ENCODE measurements at places on chromosomes 1 and 21.

DNA sequence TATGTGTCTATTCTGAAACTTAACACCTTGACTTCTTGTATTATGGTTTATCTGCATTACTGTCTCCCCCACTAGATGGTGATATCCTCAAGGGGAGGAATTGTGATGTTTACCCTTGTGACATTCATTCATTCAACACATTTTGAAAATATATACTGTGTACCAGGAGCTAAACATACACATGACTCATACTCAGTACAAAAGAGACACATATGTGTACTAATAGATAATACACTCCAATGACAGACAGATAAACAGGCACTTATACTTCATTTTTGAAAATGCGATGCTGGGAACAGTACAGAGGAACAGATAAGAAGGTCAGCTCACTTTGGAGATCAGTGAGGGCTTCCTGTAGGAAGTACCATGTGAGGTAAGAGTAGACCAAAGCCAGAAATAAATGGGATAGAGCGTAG lies 8.9 kb upstream of the RAB3GAP2 start:
- DNase-seq, result no peak

DNA sequence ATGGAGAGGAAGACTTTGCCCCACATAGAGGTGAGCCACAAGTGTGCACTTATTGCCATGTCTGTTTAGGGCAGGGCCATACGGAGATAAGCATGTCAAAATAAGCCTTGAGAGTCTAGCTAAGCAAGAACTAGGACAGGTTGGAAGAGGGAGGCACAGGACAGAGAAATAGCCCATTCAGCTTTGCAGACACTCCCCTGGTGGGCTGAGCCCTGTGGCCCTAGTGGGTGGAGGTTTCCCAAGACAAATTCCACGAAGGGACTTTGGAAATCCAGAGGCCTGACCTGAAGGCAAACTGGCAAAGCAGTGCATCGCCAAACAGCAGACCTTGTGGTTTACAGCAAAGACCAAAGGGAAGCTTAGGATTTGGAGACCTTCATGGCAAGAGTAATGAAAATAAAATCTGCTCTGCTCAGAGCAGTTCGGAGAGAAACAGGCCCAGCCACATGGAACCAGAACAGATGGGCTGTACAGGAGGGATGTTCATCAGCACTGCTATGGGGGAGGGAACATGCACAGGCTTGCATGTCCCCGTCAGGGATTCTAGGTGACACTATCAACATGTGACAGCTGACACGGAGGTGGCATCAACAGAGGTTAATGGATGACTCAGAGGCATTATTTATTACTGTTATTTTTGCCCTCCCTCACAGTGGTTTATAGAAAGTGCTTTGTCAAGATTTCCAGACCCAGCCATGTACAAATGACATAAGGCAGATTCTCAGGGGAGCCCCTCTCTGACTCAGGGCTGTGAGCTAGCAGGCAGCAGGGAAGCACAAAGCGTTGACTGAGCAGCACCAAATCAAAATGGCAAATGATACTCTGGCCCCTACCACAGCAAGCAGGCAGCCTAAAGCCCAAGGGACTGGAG lies 90.1 kb upstream of the IRF2BP2 start:
- no peak for DNase-seq

DNA sequence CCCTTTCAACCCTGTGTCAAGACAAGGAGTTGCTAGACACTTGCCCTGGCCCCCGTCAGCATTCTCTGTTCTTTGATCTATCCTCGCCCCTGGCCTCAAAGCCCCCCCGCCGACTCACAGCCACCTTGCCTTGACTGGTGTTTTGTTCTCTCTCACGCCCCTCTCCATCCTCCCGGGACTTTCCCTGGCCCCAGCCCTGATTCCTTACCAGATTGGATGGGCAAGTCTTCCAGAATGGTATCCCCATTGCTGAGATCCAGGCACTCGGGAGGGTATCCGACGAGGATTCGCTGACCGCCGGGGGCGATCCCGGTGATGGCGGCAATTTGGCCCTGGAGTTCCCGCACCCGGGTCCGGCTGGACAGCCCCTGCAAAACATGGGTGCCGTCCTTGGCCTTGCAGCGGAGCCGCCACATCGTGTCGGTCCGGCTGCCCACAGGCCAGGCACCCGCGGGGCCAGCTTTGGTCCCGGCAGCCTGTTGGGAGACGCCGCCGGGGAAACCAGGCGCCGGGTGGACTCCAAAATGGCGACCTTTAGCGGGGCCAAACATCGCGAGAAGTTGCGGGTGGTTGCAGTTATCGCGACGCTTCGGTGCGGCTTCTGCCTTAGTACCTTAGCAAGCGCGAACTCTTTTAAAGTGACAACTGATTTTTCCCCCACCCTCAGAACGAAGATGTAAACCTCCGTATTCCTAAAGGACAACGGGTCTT lies 373 bp downstream of the YOD1 start:
- peak; percentile 82 for DNase-seq

- DNase-seq, result no peak
Observed at GRCh38 chr1:217881607-217882332, 250.6 kb downstream of the SPATA17 start.

DNA sequence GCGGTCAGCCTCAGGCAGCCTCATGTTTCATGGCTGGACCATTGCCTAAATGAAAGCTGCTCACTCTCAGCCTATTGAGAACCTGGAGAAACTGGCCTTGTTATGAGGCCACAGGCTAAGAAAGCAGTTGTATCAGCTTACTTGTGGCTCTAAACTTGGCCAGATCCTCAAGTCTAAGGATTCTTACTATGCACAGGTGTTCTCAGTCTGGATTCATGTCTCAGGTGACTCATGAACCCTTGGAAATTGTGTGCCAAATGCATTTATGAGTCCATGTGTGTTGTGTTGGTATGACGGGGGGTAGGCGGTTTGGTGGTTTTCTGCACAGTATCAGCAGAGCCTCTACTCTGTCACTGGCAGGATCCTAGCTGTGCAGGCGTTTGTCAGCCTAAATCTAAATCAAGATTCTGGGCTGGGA lies 90.4 kb downstream of the ROR1 start:
- DNase-seq, result no peak

DNA sequence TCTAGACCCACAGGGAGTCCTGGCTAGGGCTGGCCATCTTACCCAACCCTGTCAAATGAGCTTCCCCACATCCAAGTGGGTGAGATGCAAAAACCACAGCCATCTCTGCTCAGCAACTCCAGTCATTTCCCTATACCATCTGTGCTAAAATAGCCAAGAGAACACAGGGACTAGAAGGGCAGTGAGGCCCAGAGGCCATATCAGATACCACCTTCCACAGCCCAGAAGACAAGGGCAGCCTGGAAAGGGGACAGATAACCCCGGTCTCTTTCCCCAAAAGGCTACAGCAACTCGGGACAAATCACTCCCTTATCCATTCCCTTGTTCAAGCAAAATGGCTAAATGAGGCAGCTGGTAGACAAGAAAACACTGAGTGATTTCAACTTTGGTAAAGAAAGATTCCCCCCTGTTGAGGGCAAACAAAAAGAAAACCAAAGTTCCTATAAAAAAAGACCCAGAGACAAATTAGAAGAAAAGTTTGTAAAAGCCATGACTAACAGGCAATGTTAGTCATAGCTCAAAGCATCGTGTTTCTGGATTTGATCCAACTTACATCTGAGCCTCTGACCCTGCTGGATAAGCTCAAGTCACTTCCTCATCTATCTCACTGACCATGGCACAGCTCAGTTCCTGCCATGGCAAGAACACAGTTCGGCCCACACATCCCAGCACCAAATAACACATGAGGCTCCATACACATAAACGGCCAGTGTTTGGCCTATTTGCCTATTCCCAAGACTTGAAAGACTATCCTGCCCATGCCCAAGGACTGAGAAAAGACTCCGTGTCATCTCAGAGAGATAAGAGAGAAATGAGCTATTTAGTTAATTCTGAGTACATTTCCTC lies 3.1 kb downstream of the LAMB3 start:
- peak; percentile 62 for DNase-seq

GRCh38 chr1:22517956-22518355 lies 45.3 kb upstream of the EPHA8 start:
- no peak for DNase-seq

GRCh38 chr1:43171876-43172526 lies at the start of the genes CFAP57 and EBNA1BP2:
Gene CFAP57 (plus strand): TSS chr1:43172330. CDS start chr1:43172754, 424 bp downstream.
Gene EBNA1BP2 (minus strand): TSS chr1:43172290. CDS start chr1:43172118, 172 bp downstream.
- DNase-seq, result peak; percentile 85

DNA sequence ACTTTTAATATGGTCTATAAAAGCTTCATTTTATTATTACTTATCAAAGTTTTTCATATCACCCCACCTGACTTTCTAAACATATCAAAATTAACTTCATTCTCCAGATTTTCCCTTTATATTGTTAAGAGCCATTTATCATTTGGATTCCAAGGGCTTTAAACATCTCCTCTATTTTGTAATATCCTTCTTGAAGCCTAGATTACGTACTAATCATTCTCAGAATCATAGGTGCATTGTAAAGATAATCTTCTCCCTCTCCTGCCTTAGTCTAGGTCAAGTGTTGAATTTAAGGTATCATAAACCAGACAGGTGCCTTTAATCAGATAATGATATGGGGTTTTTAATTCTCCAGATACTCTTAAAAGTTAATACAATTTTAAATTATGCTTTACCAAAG lies 128.3 kb downstream of the LRRC40 start:
- DNase-seq, result no peak

GRCh38 chr1:86636898-86637297 lies 67.5 kb upstream of the SH3GLB1 start:
- no peak for DNase-seq

DNA sequence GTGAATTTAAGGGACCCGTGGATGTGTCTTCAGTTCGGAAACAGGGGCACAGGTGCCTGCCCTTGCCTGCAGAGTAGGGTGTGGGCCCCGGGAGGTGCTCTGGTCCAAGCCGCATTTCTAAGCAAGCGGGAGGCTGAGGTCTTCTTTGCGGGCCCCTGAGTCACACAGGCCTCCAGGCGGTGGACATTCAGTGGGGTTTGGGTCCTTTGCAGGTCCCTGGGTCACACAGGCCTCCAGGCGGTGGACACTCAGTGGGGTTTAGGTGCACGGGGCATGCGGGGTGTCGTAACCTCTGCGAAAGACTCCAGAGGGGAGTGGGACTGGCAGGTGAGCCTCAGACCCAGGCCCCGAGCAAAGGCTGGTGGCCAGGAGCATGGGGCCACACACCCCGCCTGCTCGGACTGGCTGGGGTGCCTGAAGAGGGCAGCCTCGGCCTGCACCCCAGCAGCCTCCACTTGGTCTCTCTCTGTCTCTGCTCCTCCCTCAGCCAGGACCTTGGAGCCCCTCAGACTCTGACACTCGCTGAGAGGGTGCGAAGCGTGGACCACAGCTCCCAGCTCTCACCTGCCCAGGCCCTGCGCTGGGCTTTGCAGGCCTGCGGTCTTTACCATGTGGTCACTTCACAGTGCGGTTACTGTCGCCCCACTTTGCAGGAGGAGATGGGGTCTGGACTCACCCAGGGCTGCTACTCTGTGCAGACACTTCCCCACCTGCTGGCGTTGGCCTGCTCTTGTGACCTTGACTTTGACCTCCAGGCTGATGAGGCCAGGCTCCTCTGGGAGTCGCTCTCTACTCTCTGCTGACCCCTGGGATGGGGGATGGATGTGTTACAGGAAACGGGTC lies 6.0 kb upstream of the AGPAT3 start:
- DNase-seq, result no peak

DNA sequence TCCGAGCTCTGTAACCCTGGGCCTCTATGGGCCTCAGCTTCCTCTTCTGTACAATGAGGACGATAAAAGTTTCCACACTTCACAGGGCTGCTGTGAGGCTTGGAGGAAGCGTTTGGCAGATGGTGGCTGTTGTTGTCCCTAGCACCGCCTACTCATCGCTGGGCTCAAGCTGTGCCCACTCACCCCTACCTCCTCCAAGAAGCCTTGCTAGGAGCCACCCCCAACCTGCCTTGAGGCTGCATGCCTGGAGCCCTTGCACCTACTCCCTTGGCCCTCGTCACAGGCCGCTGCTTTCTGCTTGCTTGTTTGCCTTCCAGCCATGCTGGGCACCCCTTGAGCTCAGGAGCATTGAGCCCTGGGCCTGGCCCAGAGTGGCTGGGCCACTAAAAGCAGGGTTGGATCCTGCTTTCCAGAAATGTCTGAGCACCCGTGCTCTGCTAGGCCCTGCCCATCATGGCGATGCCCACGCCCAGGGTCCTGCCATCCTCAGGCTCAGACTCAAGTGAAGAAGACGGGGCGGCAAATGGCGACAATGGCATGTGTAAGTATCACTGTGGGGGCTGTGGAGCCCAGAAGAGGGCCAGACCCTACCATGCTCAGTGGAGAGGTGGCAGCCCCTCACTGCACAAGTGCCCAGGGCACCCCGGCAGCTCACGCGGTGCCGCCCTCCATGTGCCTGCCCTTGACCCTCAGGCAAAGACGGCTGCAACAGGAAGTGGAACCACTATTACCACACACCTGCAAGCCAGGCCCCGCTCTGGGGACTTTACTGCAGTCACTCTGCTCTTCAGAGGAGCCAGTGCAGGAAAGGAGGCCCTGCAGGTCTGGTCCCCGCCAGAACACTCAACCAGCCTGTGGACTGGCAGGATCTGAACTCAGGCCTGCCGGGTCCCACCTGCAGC lies 9.5 kb downstream of the SH3BGRL3 start:
- no peak for DNase-seq

DNA sequence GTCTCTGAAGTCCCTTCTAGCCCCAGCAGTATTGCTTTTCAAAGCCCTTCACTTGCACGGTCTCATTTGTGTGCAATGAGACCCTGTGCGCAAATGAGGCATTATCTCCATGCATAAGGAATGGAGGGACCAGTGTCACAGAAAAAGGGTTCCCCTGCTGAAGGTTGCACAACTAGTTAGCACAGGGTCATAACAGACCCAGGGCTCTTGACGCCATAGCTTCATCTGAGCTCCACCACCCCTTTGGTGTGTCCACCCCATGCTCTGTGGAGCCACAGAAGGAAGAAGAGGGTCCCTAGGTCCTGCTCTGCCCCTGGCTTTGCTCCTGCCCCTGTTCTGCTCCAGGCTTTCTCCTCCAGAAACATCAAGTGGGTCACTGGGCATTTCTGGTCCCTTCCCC lies 12.6 kb downstream of the SH2D2A start:
- no peak for DNase-seq

DNA sequence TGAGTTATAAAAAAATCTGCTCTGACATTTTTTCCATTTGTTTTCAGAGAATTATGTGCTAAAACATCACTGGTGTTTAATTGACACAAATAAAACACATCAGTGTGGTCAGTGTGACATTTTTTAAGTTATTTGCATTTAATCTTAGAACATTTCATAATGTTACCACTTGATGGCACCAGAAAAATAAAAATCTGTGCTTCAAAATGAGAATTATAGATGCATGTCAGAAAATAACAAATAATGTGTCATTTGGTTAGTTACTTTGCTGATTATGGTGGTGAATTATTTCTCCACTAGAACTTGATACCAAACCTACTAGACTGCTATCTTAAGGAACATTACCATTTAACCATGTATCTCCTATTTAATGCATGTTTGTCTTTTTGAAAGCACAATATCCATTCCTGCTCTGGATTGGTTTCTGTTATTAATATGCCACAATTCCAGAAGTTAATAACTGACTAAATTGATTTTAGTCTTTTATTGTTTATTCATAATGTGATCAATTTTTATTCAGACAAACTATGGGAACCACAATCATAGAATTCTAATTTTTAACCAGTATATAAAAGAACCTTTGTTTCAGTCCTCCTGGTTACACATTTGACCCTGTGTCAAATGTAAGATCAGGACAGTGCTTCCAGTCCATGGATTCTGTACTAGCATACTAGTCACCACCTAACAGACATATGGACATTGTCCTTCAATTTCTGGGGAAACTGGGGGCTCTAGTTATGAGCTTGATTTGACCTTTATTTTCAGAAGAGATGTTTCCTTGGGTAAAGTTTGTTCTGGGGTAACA lies 81.0 kb downstream of the RPS6KC1 start:
- DNase-seq, result no peak

GRCh38 chr1:77220687-77221463 lies 1.6 kb upstream of the PIGK start:
- DNase-seq, result no peak

Measured in amniotic stem cell (primary cell).